ENCODE measurements at places on chromosomes 11 and 22.

DNA sequence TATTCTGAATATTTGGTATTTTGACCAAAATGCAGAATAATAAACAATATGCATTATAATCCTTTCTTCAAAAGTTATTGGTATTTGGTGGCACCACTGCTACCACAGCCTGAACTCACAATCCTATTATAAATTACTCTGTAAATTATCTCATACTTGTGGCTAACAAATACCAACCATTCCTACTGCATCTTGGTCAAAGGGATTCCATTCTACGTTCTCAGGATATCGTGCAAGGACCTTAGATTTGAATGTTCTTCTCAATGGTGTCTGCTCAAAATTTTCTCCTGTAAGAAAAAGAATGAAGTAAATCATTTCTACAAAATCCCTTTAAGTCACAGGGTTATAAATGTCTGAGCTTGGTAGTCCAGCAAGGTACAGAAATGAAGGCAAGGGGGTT, 58.7 kb downstream of the DENND5A start:
- no peak for DNase-seq

DNA sequence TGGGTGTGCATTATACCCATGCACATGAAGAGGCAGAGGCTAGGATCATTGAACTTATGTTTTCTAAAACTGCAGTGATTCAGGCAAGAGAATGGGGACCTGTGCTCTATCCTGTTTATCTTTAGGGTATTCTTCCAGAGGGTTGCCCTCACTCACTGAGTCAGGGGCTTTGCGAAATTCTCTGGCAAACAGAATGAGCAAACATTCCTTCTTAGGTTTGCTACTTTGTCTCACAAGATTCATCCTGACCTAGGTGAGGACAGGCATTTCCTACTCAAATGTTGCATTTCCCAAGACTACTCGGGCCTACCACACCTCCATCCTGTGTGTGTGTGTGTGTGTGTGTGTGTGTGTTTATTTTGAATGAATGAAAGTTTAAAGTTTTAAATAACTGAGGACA, 2.7 kb upstream of the EIF3M start:
- no peak for DNase-seq

- no peak for DNase-seq
Measured at GRCh38 chr11:110857892-110858546, 145.8 kb upstream of the ARHGAP20 start.

- no peak for DNase-seq
Measured at GRCh38 chr22:35552196-35552842, 11.7 kb downstream of the RASD2 start.

- no peak for DNase-seq
Measured at GRCh38 chr11:76672431-76673175, 2.1 kb upstream of the LRRC32 start.

- no peak for DNase-seq
Measured at GRCh38 chr22:49934160-49934890, 15.9 kb downstream of the CRELD2 start.

DNA sequence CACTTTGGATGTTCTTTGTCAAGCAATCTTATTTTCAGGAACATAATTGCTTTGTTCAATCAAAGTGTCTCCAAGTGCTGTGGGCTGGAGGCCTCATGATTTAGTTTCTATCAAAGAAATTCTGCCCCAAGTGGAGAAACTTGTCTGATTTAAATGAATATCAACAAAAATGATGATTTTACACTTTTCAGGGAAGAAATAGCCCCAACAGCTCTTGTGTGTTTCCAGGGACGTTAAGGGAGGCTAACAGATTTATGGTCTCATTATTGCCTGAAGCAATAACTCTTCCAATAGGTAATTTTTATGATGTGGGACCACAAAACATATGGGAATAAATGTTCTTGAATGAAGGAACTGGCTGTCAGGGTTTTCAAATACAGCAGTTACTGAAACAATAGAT, 699.1 kb downstream of the FAM181B start:
- DNase-seq: no peak

GRCh38 chr11:12674571-12674935, 332 bp downstream of the TEAD1 start:
- no peak for DNase-seq

DNA sequence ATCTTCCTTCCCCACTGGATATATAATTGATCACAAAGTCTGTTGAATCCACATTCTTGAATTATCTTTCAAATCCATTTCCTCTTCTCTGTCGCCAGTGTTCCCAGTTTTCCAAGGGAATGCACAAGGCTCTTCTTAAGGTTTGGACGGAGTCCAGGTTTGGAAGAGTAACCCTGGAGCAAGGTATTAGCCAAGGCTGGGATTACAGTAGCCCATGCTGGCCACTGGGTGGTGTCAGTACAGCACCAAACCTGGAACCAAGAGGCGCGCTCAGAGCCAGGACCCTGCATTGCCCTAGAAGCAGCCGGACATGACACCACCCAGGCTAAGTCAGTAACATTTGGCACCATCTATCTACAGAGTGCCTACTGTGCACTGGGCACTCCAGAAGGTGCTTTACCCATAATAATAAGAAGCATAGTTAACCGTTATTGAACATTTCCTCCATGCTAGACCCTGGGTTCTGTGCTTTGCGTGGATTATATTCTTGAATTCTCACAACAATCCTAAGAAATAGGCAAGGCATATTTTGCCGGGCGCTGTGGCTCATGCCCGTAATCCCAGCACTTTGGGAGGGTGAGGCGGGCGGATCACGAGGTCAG, 48.0 kb upstream of the CLPB start:
- no peak for DNase-seq

DNA sequence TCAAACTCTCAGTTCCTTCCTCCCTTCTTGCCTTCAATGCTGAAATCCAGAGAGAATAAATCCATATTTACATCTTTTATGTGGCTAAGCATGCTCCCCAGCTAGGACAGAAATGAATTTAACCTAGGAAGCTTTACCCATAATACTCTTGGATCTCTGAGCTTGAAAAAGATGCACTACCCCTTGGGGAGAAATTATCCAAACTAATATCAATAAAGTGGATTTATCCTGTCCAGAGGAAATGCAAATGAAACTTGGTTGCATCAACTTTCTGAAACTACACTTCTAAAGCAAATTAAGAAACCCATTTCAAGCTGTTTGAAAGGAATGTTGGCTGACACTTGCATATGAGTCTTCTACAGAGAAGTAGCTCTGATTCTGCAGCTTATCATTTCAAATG, 347.9 kb downstream of the TTC28 start:
- DNase-seq: no peak

DNA sequence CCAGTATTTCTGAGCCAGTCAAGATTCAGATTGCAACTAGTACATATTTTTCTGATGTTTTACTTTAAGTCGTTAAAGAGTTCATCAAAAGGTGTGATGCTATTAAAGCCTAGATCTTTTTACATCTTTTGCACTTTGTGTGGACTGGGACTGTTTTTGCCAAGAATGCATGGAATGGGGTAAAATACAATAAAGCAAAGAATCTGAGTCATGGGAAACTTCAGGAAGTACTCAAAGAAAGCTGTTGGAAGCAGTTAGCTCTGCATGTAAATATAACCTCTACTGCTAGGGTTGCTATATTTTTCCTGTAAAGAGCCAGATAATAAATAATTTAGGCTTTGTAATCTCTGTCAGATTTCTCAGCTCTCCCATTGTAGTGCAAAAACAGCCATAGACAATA, 20.9 kb downstream of the ATXN10 start:
- DNase-seq: no peak

- DNase-seq: no peak
Measured at GRCh38 chr11:83392556-83392955, 106.4 kb upstream of the CCDC90B start.

GRCh38 chr22:47474464-47474863, 712.0 kb downstream of the TBC1D22A start:
- no peak for DNase-seq

- DNase-seq: no peak
Measured at GRCh38 chr11:62682518-62682917, 3.6 kb upstream of the UBXN1 start.

GRCh38 chr22:37276776-37277175, 5.5 kb upstream of the CYTH4 start:
- no peak for DNase-seq

DNA sequence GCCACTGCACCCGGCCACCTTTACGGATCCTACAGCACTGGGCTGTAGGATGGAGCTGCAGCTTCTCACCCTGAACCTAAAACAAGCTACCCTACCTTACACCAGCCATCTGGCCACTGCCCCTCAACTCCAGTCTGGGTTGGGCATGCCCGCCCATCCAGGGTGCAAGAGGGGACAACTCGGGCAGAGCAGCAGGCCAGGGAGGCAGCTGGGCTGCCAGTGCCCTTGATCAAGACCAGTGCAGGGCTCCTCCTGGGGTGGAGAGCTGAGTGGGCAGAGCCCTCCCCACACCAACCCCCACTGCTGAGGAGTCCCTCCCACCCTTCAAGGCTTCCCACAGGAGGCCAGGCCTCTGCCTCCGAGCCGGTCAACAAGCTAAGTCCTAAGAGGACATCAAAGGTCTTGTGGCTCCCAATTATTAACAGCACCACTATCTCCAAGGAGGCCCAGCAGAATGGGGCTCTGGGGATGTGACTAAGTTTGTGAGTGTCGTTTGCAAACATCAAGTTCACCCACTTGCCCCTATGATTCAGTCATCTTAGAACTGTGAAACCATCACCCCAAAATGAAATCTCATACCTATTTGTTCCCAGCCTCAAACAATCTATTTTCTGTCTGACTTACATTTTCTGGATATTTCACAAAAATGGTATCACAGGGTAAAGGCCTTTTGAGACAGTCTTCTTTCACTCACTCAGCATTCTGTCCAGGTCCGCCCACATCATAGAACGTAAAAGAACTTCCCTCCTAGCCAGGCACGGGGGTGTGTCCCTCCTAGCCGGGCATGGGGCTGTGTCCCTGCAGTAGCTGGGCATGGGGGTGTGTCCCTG, 11.0 kb downstream of the GATD1 start:
- no peak for DNase-seq

GRCh38 chr11:114319716-114320328, 23.6 kb downstream of the NNMT start:
- DNase-seq: no peak

DNA sequence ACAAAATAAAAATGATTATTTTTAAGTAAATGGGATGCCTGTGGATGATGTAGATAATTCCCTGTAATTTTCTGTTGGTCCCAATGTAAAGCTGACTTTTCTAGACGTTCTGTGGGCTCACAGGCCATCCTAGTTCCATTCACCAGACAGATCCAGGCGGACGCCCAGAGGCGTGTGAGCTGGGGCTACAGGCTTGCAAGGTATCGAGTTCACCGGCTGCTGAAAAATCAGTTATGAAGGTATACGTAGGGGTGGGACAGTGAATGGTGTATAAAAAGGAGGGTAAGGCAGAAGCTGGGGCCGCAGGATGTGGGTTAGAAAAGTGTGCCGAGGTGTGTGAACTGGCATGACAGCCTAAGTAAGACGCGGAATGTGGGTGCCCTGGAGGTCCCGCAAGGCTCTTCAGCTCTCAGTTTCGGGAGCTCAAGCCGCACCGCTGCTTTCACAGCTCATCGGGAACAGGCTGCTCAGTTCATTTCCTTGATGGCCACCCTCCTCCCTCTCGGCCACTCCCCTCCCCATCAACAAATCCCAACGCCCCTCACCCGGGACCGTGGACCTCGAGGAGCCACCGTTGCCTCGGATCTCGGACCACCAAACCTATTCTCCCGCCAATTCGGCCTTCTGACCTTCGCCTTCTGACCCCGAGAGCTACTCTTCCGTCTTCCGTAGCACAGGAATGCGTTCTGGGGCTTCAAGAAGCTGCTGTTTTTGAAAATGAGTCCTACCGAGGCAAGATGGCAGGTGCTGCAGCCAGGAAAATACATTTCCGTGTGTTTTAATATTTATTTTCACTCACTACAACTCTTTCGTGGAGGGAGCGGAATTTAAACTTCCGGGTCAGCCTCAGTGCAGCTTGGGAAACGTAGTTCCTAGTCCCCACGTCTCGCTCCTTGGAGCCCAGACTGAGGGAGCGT, at the start of gene XNDC1N:
Gene XNDC1N, minus strand, starts transcription at position 775 of the 917 bp plus-strand sequence. CDS start 5,241 bp downstream, outside the sequence.
- peak; percentile 71 for DNase-seq

Measured in anterior cingulate cortex (tissue), 58 donors.